MG63 (cell line): ENCODE measurements at places on chromosomes 16 and 17. TPM values are rescaled to one million over a fixed set of nuclear protein-coding genes. Genes with fewer than 3 reads are reported as not detected.
A peak's percentile ranks its signal among the peaks of the same experiment; 100 is the strongest.

DNA sequence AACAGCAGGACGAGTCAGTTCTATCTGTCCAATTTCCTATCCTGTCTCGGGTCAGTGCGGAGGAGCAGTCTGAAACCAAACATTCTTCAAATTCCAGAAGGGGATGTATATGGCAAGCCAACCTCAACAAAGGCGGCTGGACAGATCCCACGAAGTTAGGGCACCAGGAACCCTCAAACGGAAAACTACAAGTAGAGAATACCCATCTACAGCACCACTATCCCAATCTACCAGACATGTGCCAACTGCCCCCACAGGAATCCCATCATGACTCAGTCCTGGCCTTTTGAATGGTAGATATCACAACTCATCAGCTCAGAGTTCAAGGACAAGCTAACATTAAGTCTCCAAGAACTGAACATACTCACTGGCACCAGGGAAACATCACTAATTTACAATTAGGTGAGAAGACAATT, 2.3 kb downstream of the NAT9 start:
- DNase-seq = no peak

The KIF18B gene
- 10.9 and 21.6 TPM in 2 replicates for total RNA-seq

- no peak for DNase-seq
Observed at GRCh38 chr17:2207815-2208515, 95.6 kb downstream of the SMG6 start.

The HBZ gene
- not detected in 2 replicates for total RNA-seq

DNA sequence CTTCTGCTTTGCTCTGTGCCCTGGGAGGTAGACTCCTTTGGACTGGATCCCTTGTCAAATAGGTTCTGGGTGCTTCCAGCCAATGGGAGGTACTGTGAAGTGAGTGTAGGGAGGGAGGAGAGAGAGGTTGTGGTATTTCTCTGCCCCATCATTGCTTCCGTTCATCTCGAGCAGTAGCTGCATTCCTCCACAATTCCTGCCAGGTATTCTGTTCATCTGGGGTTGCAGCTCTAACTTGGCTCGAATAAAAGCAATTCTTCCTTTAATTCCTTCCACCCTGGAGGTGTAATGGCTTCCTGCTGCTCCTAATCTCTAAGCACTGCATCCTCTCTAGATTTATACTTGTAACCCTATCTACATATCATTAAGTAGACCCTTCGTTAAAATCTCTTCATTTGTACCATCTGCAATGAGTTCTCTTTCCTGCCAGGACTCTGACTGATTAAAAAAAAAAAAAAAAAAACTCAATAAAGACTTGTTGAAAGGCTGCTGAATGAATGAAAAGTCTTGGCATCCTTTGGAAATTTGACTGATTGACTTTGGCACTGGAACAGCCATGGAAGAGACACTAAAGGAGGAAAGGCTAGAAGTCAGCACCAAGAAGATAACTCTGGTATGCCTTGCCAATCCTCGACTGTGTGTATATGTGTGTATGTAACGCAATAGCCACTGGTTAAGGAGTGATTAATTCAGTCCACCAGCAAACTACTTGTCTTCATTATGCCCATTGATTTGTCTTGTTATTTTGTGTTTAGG, 616.9 kb upstream of the SOX9 start:
- DNase-seq = no peak

The CX3CL1 gene
- total RNA-seq = not detected in 2 replicates

- DNase-seq = no peak
Observed at GRCh38 chr16:83117810-83118209, 491.0 kb downstream of the CDH13 start.

DNA sequence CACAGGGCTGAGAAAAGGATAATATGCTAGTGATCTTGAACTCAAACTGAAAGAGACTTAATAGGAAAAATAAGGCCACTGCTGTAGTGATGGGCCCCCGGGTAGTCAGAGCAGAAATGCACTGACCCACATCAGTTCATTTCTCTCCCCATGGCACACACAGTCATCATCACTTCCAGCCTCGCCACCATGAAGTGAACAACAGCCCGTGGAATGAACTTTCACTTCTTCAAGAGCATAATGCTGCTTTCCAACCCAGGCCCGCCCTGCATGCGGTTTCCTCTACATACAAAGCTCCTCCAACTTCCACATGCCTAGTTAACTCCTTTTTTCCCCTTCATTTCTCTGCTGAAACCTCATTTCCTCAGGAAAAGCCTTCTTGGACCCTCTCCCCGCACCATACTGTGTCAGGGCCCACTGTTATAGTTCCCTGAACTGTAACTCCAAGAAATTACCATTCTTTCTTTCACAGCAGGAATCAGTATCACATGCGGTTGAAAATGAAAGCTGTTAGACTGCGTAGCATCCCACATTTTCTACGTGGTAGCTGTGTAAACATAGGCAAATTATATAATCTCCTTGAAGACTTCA, 65.8 kb upstream of the SMIM36 start:
- DNase-seq = peak; percentile 51

DNA sequence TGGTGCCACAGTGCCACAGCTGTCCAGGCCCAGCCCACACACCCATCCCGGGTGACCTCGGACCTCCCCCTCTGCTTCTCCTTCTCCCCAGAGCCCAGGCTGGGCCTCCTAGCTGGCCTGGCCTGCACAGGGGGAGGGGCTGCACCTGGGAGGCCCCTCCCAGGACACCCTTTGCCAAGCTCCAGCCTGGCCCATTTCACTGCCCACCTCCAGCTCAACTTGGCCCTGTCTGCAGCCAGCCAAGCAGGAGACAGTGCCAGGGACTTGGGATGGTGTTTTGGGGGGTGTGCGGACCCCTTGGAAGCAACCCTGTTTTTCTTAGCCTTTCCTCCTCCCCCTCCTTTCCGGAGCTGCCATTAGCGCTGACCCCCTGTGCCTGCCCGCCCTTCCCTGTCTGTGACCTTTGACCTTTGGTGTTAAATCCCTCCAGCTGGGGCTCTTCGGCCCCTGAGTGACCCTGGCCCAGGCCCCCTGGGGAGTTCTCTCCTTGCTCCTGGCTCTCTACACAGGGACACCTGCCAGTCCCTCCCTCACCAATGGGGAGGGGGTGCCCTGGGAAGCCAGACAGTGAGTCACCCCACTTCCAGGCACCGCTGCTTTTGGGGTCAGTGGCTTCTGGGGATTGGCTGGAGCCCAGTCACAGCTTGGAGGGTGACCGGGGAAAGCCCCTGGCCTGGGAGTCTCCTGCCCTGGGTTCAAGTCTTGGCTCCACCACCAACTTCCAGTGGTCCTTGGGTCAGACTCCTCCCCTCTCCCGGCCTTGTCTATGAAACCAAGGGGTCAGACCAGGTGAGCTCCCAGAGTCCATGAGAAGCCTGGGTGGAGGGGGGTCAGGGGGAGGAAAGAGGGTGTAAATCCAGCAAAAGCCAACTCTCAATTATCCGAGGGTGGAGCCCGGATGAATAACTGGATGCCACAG, 1.9 kb downstream of the GLIS2 start:
- peak; percentile 93 for DNase-seq

The KRTAP16-1 gene
- total RNA-seq = not detected in 2 replicates

The USP6 gene
- not detected in 2 replicates for total RNA-seq

DNA sequence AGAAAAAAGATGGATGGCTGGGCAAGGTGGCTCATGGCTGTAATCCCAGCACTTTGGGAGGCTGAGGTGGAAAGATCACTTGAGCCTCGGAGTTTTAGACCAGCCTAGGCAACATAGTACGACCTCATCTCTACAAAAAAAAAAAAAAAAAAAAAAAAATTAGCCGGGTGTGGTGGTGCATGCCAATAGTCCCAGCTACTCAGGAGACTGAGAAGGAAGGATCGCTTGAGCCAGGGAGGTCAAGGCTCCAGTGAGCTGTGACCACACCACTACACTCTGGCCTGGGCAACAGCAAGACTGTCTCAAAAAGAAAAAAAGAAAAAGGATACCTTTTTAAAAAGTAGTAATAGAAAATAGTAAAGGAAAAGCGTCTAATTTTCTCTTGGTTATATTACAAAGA, 20.7 kb downstream of the ZNF652 start:
- peak; percentile 26 for DNase-seq

The MTSS2 gene
- total RNA-seq = 13.6 and 52.0 TPM in 2 replicates

GRCh38 chr17:61005358-61005757, 327.7 kb downstream of the BCAS3 start:
- no peak for DNase-seq

- DNase-seq = peak; percentile 22
Observed at GRCh38 chr17:60091908-60092331, 13.2 kb upstream of the HEATR6 start.

GRCh38 chr16:63907251-63907650, 1214.6 kb downstream of the CDH11 start:
- no peak for DNase-seq

GRCh38 chr16:81405702-81406113, 38.9 kb upstream of the CMIP start:
- DNase-seq = peak; percentile 76

GRCh38 chr16:29745853-29746345, at the start of gene C16orf54:
Gene C16orf54, minus strand, starts transcription at chr16:29745990. Its CDS starts 1,039 bp downstream, at chr16:29744951.
- no peak for DNase-seq

- DNase-seq = no peak
Observed at GRCh38 chr16:55051571-55052347, 121.1 kb downstream of the IRX5 start.

The CACNG4 gene
- not detected in 2 replicates for total RNA-seq

The AANAT gene
- not detected in 2 replicates for total RNA-seq

DNA sequence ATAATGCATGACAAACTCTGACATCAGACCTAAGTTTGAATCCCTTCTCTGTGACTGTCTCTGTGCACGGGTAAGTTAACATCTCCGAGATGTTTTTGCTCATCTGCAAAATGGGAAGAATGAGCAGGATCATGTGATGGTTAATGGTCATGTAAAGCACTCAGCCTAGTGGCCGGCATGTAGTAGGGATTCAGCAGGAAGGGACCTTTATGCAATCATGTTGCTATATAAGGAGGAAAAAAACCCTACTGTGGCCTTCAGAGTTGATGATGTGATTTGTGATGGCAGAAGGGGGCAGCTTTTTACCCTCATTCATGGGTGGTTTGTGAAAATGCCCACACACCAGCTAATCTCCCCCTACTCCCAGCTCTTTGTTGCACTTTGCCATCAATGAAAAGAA, 24.1 kb downstream of the CLEC16A start:
- no peak for DNase-seq

The WNT9B gene
- not detected in 2 replicates for total RNA-seq

The KRT27 gene
- not detected in 2 replicates for total RNA-seq

- no peak for DNase-seq
Observed at GRCh38 chr17:82775001-82775823, 23.3 kb downstream of the TBCD start.

GRCh38 chr16:80323187-80323807, 217.5 kb upstream of the DYNLRB2 start:
- no peak for DNase-seq
